Activated effector memory CD4-positive, alpha-beta T cell treated with anti-CD3 and anti-CD28 coated beads, Interleukin-2, amount 50 U/mL, for 16 hours (primary cell): ENCODE measurements at places on chromosomes 5 and 9.

DNA sequence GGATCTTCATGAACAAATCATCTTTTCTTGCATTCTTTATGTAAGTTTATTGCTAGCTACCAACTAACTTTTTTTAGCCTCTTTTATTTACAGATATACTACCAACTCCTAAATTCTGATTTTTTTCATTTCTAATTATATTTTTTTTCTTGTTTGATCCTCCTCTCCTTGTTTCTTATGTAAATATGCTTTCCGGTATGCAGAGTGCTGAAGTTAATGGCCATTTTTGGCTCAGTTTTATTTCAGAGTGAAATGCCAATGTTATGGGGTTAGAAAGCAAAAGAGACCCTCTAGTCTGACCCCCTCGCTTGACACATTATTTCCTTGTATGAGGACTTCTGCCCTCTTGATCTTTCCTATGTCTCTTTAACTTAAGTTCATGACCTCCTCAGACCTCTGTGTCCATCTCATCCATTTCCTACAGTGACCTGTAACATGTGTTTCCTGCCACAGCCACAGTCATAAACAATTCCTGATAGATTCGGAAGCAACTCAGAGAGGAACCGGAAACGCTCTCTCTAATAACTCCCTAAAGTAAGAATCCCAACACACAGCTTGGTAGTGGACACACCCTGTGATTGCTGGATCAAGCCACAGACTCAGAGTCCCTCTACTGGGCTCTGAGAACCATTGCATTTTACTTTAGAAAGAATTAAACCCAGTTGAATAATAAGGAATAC is 42.9 kb upstream of the AFAP1L1 start:
- DNase-seq, result no peak

GRCh38 chr9:33287087-33287490 is 3.2 kb upstream of the NFX1 start:
- DNase-seq, result peak; percentile 70

DNA sequence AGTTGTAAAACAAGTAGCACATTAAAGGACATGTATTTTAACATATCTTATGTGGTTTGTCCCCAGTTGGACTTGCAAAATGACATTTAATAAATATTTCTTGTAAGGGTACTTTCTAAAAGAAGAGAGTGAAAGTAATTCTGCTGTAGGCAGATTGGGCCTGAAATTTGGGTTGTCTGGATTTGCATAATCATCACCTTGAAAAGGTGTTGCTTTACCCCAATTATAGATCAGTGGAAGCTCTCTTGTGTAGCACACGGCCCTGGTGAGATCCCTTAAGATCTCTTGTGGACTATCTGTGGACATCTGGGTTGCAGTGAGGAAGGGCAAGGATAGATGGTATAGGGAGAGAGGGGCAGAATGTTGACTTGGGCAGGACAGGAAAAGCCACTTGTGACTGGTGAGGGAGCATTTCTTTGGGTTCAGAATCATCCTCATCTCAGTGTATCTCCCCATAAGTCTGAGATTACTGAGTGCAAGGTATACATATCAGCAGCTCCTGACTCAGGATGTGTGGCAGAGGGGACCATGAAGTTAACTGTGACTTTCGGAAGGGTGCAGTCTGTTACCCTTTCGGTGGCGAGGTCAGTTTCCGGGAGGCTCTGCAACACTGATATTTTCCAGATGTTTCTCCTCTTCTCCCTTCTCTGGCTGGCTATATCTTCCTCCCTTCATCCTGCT is 2.0 kb upstream of the TNFAIP8 start:
- peak; percentile 82 for DNase-seq

DNA sequence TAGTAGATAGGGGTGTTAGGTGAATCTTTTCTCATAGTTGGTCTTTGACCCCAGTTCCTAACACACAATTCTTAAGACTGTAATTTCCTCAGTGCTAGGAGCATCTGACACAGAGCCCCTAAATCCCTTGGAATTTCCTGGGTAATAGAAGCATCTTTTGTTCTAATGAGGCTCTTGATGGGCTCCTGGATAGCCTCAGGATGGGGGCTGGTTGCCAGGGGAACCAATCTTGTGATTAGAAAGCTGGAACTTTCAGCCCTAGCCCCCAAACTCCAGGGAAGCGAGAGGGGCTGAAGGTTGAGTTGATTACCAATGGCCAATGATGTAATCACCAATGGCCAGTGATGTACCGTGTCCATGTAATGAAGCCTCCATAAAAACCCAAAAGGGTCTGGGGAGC is 44.5 kb downstream of the CCDC125 start:
- DNase-seq, result no peak

DNA sequence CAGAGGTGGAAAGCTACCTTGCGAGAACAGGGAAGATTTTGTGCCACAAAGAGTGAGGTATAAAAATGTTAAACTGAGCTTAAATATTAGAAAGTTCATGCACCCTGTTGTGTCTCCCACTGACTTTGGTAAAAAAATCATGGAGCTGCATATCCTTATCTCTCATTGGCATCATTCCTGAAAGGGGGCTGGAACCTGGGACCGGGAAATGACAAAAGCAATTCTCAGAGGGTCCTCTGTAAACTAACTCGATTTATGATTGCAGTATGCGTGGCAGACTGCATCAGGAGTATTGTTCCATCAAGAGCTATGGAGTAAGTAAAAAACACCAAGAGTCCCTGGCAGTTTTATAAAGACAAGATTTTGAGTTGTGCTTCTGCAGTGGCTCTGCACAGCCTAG is 148.8 kb downstream of the DCP2 start:
- no peak for DNase-seq

DNA sequence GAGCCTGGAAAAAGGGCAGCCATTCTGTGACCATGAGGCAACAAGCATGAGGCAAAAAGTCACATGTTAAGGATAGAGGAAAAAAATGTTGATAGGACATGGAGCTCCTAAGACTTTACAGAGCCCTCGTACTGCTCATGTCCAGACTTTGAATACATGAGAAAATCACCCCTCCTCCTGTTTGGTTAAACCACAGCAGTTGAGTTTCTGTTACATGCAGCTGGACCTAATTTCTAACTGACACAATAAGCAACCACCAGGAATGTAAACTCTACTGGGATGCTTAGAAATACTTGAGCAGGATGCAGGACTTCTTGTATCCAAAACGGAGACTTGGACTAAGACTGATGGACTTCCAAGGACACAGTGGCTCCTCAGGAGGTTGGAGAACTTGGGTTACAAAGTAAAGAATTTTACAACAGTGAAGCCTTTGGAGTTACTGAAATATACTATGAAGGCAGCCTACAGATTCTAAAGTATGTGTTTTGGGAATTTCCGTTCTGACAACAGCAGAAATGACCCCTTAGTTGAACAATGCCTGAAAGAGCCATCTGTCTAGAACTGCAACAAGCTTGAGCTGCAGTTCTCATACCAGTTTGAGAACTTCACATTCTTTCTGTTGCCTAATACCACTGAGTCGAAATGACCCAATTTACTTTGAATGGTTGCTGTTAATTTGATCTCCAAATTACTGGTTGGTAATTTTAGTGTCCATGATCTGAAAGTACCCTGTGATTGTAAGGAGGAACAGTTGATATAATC is 268.9 kb downstream of the PIK3R1 start:
- no peak for DNase-seq
